COLO829 (cell line): ENCODE measurements at places on chromosomes 3 and 15.

DNA sequence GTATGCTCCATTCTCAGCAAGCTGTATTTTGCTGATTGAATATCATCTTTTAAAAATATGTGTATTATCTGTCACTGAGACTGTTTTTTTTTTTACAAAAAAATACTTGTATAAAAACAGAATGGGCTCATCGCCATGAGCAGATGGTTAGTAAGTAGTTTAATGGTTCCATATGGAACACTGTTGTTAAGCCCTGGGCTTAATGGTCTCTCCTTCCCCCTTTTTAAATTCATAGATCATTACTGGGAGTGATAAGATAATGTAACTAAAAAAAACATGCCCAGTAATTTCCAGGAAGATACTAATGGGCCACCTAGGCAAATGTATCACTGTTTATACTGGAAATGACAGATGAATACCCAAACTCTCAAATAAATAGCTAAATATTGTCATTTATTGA is 95.3 kb upstream of the TPRG1 start:
- no peak for DNase-seq

DNA sequence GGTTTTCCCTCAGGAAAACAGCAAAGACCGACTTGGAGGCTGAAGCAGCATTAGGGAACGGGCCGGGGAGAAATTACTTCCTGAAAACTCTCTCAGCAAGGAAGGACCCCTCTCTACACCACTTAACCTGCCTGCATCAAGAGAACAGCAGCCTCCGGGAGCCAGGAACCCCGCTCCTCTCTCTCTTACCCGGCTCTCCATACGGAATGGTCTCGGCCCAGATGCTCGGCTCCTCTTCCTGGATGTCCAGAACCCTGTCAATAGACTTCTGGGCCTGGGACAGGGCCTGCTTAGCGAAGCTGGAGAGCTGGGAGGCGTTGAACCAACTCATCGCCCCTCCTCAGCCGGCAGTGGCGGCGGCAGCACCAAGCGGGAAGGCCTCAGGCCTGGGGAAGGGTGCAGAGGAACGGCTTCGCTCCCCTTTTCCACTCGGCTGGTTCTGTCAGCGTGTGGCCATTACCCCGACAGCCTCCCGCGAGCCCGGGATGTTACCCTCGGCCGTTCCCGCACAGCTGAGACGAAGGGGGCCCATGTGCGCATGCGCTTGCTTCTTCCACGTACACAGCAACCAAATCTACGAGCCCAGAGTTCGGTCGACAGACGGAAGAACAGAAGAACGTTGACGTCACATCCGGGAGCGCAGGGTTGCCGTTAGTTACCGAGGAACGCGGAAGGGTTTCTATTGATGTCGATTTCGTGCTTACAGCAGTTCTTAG is at the start of gene TMF1:
Gene TMF1, minus strand, starts transcription at position 578 of the 716 bp plus-strand sequence. Its CDS starts 247 bp downstream, at position 331.
- DNase-seq = peak; percentile 99

DNA sequence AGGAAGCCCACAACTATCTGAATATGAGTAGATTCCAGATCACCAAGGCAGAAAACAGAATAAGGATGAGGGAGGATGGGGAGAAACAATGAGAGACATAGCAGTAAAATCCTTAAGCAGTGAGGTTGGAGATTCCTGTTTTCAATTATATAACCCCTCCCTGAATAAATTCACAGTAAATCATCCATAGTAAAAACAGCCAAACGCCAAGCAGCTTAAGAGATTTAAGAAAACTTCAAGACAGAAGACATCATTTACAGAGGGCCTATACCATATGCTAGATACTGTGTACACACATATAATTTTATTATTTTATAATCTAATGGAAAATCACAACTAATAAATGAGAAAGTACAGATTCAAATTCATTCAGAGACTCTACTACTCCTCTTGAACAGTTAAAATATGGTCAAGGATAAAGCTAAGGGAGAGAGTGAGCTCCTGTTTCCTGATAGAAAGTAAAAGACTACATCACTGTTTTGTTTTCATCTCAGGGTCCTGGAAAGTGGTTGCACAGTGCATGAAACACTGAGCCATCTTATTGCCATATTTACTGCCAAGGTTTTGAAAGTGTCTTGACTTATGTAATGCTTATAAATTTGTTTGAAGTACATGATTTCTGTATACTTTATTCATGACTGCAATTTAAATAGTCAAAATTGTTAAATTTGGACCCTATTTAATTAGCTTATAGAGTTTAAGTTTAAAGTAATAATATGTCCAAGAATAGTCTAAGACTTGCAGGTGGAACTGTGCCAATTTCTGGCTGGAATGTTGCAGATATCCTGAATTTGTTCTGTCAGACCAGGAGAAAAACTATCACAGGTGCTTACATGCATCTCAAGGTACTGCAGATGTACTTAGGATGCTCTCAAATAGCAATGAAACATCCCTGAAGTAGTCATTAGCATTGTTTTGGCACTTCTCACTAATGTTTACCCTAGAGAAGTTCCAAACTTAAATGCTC is 141.4 kb downstream of the TBL1XR1 start:
- no peak for DNase-seq

DNA sequence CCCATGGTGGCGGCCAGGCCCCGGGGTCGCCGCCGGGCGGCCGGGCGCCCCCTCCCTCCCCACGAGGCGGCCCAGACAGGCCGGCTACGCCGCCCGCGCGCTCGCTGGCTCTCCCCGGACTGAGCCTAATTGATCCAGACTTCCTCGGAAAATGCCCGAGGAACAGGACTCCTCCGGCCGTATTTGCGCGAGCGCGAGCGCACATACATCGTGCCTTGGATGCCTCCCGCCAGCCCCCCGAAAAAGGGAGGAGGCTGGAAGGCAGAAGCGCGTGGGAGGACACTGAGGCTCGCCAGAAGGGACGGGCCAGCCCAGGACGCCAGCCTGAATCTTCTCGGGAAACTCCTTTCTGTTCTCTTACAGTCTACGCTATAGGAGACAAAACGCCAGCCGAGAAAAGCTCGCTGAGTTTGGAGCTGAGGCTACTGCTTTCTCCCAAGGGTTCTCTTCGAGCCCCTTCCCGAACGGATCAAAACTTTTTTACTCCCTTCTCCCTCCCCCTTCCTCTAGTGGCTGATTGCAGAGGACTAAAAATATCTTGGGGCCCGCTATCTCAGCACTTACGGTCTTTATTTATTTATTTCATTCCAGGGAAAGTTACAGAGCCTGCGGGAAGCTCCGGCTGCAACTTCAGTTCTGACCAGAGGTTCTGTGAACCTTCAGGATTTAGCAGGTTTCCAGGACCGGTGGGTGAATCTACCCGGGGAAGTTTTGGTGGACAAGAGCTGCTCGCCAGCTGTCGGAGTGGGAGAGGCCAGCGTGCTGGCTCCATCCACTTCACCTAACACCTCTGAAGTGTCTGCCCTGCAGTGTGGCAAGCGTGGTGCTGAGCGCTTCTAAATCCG is at the start of gene PDZRN3:
Gene PDZRN3, minus strand, starts transcription at position 121 of the 845 bp plus-strand sequence.
- peak; percentile 60 for DNase-seq

DNA sequence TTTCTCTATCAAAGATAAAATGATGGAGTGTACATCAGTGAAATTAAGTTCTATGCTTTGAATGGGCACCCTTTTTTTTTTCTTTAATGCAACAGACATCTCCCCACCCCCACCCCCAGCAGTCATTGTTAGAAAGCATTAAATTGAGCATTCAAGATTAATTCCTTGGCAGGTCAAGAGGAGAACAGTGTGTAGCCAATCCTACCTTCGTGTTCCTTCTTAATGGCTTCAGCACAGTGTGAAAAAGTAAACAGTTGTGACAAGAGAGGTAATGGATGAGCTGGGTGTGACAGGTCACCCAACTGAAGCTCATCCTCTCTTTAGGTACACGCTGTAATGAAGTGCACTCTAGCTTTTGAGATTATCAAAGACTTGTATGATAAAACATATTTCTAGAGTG is 198.5 kb upstream of the RARB start:
- no peak for DNase-seq

DNA sequence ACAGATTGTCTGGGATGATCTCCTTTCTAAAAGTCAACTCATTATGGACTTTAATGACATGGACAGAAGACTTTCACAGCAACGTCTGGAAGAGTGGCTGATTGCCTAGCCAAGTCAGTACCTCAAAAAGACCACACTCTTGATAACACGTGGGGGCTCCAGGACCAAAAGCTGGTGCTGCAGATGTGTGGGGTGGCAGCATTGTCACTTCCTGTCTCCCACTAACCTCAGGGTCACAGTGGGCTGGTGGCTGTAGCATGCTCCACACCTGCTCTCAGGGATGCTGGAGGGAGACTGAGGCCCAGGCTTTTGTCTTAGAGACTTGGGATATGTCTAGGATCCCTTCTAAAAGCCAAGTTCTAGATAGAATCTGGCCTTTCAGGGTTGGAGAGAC is 118.1 kb downstream of the APBA2 start:
- no peak for DNase-seq

DNA sequence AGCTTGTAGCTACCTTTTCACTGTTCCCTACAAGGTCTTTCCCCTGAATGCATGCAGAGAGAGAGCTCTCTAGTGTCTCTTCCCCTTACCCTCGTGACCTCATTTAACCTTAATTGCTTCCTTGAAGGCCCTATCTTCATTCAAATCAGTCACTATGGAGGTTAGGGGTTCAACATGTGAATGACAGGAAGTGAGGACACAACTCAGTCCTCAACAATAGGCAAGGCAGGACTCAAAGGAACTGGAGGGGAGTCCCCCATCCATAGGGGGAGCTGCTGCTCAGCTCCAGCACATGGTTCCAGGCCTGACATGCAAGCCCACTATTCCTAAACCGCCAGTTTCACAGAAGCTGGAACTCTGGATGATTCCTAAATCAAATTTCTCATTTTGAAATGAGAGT is 33.8 kb upstream of the GYG1 start:
- DNase-seq = no peak
